ENCODE measurements at places on chromosomes 5 and 9. TPM values are rescaled to one million over a fixed set of nuclear protein-coding genes. Genes with fewer than 3 reads are reported as not detected.
A peak's percentile ranks its signal among the peaks of the same experiment; 100 is the strongest.

PTGES gene
- not detected for polyA plus RNA-seq

AFAP1L1 gene
- polyA plus RNA-seq, result 7.9 TPM

KCNN2 gene
- polyA plus RNA-seq, result 0.32 TPM

DNA sequence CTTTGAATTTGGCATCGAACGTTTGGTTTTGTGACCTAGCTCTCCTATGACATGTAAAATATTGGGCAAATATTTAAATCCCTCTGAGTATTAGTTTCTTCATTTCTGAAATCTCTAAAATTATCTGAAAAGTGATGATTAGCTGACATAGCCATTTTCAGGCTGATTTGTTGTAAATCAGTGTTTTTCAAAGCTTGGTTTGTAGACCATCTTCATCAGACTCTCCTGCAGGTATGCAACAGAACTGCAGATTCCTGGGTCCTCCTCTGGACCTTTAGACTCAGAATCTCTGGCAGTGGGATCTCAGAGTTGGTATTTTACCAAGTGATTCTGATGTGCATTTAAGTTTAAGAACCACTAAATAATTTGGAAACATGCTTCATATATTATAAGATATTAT, 38.9 kb upstream of the NMUR2 start:
- no peak for DNase-seq

- peak; percentile 79 for DNase-seq
Observed at GRCh38 chr5:75567710-75568109, 43.5 kb upstream of the ANKDD1B start.

DNA sequence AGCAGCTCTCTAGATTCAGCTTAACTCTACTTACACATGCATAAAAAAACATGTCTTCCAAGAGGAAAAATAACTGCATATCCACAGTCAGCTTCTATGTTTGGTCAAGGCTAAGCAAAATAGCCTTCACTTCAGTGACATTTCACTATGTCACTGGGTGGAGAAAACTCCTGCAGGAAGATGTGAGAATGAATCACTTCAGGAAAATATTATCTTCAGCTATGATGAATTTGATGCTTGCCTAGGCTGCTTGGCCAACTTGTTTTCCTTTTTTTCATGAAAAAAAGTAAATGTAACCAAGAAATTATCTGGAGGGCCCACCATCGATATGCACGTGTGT, 143.0 kb upstream of the ZNF608 start:
- DNase-seq, result no peak

EXOSC3 gene
- polyA plus RNA-seq, result 25.0 TPM

Measured in endothelial cell of umbilical vein (primary cell).